ENCODE measurements at places on chromosomes 13 and 19.

GRCh38 chr19:44356383-44357111 lies at the start of gene ZNF112:
TSS of gene ZNF112 (minus strand) at chr19:44356680. CDS start at chr19:44340539, 16,141 bp downstream.
- peak; percentile 98 for DNase-seq

DNA sequence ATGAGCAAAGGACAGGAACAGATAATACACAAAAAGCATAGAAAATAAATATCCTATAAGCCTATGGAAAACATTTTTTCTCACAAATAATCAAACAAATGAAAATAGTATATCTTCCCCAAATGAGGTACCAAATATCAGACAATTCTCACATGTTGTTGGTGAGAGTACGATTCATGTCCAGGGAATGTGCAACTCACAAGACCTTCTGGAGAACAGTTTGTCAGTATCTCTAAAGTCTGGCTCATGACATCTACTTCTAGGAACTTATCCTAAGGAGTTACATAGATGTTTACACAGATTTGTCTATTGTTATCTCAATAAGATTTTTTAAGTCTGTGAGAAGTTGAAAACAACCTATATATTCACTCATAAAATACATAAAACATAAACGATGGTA lies 80.3 kb upstream of the ARHGEF7 start:
- no peak for DNase-seq

DNA sequence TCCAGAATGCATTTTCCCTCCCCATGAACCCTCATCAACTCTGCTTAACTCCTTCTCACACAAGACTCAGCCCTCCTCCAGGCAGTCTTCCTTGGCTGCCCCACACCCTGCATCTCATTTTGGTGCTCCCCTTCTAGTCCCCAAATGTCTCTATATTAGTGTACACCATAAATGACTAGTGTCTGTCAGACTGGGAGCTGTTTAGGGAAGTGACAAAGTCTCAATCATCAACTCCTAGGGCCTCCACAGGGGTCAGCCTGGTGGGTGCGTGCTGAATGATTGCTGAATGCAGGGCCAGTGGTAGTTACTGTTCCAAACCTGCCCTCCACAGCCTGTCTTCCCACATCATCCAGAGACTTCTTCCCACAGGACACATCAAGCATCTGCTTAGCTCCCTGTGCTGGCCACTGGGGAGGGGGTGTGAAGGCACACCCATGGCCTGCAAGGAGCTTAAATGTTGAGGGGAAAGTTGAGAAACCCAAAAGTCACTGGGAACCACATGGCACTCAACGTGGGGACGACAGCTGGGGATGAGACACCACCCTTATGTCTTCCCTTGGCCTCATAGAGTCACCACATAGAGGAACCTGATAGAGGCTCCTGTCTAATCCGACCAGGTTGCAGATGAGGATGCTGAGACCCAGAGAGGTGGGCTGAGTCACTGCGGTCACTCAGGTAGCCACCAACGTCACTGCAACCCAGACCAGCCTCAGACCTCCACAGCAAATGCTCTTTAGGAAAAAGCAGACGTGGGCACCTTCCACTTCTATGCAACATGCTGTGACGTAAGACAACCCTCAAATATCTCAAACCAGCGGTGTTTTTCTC lies 79.3 kb upstream of the TM9SF2 start:
- no peak for DNase-seq

DNA sequence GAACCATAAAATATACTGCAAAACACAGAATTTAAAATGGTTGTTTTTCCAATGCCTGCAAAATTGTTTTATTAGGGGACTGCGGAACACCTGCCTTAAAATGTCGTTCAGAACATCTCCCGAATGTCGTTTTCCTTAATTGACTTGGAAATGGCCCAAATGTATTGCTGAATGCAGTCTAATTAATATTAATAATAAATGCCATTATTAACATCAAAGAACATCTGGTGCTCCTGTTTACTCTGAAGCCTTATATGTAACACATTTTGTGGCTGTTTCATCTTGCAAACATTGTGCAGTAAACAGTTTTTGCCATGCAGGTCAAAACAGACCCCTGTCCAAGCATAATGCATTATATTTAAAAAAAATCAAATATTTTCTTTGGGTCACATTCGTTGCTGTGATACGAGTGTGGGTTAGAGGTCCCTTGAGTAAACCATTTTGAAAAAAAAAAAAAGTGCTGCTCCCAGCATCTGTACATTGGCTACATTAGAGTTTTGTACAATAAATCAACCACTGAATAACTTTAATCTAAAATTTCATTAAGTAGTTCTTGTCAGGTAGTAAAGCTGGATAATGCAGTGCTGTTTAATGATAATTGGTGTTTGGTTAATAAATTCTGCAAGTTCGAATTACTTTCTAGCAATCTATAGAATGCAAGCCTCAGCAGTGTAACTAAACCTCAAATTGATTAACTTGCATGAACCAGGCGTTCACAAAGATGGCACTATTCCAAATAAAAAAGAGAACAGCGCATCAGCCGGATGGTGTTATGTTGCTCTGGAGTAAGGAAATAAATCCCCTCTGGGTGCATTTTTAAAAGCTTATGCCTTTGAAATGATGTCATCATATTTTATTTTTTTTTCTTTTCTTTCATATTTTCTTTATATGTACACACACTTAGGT lies 140.2 kb downstream of the ZNF536 start:
- no peak for DNase-seq

- DNase-seq: peak; percentile 55
Measured at GRCh38 chr13:95099541-95099940, 201.7 kb downstream of the ABCC4 start.

DNA sequence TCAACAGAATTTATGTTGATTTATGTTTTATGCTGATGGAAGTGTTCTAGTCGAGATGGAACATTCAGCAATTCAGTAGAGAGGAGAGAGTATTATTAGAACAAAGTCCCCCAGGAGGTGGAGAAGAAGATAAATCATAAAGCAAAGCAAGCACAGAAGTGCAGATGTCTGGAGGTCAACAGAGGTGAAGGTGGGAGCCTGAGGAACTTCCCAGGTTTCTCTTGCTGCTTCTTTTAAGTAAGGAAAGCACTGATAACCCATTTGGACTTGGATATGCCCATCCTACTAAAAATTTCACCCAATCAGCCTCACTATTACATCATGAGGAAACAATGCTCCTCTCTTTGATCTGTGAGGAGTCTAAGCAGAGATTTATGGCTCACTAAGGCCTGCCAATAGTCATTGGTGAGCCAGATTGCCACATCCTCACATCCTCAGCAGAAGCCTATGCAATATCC lies 98.8 kb downstream of the EPSTI1 start:
- DNase-seq: no peak

DNA sequence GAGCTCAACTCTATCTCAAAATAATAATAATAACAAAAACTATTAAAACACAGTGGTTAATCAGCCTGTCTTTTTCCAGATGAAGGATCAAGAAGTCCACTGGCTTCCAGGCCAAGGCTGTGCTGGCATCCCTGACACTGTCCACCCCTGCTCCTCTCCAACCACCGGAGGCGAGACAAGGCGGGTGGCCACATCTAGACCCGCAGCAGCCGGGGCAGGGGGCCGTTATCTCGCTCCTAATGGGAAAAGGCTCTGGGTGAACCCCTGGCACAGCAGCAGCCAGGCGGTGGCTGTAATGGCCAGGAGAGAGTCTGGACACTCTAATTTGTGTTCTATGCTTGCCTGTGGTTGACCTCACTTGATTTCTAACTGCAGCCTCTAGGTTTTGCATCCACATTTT lies 158.0 kb upstream of the SOX1 start:
- no peak for DNase-seq

- peak; percentile 94 for DNase-seq
Measured at GRCh38 chr19:58395220-58395978, at the start of gene RNF225. TSS of gene RNF225 (plus strand) at chr19:58395656. CDS start at chr19:58396090, 434 bp downstream.

DNA sequence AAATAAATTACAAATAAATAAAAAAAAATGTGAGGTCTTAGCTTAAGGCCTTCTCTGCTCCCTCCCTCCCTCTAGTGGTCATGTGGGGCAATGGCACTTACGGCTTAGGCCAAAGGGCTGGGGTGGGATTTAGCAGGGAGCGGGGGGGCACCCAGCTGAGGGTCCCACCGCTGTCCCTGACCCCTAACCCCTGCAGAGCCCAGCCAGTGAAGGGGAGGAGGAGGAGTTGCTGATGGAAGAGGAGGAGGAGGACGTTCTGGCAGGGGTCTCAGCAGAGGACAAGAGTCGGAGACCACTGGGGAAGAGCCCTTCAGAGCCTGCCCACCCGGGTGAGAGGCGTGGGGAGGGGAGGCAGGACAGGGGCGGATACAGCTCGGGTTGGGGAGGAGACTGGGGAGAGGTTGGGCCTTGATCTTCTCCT lies 9.3 kb downstream of the MPND start:
- peak; percentile 62 for DNase-seq

GRCh38 chr19:7293762-7294557 lies at the start of gene INSR:
TSS of gene INSR (minus strand) at chr19:7294414. CDS start at chr19:7293891, 523 bp downstream.
- peak; percentile 94 for DNase-seq

GRCh38 chr19:1577929-1578618 lies 9.9 kb upstream of the MEX3D start:
- DNase-seq: no peak

DNA sequence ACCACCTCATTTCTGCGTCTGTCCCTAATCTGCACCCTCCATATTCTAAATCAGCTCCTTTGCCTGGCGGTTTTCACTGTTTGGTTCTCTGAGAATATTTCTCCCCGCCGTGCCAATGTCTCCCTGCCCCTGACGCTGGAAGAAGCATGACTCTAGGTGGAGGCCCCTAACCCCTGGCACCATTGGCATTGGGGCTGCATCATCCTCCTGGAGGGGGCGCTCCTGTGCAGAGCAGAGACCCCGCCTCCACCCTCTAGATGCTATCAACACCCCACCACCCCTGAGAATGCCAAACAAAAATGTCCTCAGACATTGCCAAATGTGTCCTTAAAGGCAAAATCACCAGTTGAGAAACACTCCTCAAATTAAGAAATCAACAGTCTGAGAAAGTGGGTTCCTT lies 6.5 kb downstream of the ZSCAN5B start:
- DNase-seq: no peak

GRCh38 chr19:54191011-54191810 lies at the start of gene TSEN34:
TSS of gene TSEN34 (plus strand) at chr19:54191308. CDS start at chr19:54191365, 57 bp downstream.
- DNase-seq: peak; percentile 94

DNA sequence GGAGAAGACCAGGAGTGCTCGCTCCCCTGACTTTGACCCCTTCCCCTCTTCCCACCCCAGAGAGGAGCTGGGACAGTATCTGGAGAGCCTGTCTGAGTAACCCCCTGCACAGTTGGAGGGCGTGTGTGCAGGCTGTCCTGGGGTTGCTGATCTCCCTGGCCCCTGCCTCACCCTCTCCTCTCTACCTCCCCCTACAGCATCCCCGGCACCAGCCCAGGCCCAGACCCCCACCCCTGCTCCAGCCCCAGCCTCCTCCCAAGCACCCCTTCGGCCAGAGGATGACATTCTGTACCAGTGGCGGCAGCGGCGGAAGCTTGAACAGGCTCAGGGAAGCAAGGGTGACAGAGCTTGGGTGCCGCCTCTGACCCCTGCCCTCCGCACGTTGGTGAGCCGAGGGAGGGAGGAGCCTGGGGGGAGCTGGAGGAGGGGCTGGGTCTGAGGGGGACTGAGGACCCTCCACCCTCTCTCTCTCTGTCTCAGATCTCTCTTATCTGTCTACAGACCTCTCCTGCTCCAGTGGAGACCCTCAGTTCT lies 8.7 kb downstream of the PROSER3 start:
- DNase-seq: no peak

- no peak for DNase-seq
Measured at GRCh38 chr13:41880966-41881365, 79.9 kb downstream of the VWA8 start.

DNA sequence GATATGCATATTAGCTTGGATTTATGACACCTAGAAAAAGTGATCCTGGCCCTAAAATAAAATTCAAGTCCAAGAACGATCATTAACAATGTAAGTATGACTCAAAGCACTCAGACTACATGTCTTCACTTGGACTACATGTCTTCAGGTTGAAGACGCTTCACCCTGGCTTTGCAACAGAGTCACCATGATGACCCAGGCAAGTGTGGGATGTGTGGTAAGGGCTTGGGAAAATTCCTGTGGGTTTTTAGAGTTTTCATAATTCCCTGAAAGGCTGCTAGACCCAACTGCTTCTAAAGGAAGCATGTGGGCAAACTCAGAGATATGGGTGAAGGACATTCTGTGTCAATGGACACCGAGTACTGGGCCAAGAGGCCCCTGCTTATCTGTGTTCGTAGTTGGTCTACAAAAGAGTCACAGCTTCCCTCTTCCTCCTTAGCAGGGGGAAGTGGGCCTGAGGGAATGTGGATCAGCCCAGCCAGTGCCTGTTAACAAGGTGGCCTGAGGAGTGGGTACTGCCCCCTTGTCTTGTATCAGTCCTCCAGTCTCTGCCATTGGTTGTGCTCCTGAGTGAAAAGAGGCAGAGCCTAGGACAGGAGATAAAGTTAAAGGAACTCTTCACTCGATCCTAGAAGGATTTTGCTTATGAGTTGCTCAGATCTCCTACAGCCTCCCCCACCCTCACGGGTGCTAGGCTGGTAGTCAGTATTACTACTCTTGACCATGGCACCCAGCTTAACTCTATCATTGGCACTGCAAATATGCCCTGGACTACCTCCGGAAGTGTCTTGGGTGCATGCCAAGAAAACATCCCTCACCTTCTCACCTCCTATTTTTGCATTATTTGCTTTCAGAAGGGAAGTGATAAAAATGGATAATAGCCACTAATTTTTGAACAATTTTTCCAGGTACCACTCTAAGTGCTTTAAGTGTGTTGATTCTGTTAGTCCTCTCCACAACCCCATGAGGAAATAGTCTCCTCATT lies 406.3 kb downstream of the COG6 start:
- no peak for DNase-seq

- DNase-seq: no peak
Measured at GRCh38 chr13:112831196-112831595, 137.8 kb upstream of the MCF2L start.

GRCh38 chr13:50513300-50513877 lies 330.1 kb downstream of the DLEU7 start:
- peak; percentile 41 for DNase-seq

DNA sequence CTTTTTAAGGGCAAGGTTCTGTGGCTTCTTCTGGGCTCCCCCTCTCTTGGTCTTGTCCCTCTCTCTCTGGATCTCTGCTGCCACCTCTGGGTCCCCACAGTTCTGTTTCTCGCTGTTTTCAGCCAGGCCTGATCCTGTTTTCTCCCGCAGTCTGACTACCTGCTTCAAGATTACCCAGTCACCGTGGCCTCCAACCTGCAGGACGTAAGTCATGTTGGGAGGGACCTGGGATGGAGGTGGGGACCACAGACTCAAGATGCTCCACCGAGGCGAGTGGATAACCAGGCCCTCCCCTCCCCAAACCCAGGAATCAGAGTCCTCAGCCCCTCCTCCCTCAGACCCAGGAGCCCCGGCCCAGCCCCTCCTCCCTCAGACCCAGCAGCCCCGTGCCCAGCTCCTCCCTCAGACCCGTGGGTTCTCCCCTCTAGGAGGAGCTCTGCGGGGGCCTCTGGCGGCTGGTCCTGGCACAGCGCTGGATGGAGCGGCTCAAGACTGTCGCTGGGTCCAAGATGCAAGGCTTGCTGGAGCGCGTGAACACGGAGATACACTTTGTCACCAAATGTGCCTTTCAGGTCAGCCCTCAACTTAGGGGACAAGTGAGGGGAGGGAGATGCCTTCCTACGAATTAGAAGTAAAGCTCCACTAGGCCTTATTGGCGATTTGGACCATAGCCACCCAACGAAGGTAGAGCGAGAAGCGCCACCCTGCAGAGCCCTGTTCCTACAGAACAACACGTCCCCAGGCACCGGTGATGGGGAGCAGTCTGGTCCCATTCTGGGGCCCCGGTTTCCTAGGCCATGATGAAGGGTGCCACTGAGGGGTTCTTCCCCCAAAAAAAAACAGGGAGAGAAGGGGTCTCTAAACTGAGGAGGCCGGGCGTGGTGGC lies 2.2 kb downstream of the FLT3LG start:
- DNase-seq: peak; percentile 76

- peak; percentile 66 for DNase-seq
Measured at GRCh38 chr13:54536112-54536511, 1507.5 kb downstream of the OLFM4 start.
